ENCODE measurements at places on chromosomes 5 and 9.

GRCh38 chr9:80376180-80376579, 804.4 kb downstream of the TLE4 start:
- DNase-seq: no peak

GRCh38 chr5:146903789-146904188, 25.2 kb upstream of the PPP2R2B start:
- no peak for DNase-seq

GRCh38 chr5:136190091-136190720, 2.8 kb downstream of the SMIM32 start:
- no peak for DNase-seq

DNA sequence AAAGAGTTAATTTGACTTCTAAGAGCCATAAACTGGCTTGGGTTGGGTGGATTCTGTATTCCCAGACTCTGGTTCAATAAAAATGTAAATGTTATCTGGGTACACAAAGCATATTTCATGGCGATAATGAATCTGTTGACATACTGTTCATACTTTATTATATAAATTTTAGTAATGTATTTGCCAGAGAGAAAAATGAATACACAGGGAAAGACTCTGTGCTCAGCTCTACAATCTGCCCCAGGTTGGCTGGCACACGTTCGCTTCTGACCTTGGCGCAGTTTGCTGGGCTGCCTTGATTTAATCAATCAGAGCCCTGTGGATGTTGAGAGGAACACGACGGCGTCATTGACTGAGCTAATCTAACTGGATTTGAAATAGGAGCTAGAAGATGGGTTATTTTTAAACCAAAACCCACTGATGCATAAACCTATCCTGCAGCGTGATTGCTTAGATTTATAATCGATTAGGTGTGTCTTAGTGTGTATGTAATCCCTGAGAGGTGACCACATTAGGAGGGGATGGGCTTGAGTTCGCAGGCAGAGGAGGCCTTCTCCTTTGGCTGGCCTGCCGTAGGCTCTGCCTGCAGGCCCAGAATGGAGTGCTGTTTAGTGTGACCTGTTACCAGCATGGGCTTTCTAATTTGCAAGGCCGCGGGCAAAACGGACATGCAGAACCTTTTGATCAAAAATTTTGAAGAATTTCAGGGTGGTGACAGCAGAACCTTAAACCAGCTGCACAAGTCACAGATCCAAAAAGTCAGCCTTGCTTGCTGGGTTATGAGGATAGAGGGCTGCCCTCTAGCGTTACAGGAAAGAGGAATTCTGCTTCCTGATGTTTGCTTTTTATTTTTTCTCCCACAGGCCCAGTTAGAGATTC, 3.9 kb upstream of the ADCY2 start:
- DNase-seq: peak; percentile 37

DNA sequence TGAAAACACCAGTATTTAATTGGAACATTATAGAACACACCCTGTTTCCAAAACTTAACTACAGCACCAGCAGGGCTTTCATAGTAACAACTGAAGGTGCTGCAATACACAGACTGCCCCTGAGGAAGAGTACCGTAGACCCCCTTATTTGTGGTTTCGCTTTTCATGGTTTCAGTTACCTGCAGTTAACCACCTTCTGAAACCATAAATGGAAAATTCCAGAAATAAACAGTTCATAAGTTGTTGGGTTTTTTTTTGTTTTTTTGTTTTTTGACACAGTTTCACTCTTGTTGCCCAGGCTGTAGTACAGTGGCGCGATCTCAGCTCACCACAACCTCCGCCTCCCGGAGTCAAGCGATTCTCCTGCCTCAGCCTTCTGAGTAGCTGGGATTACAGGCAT, 9.5 kb upstream of the GLDC start:
- no peak for DNase-seq

DNA sequence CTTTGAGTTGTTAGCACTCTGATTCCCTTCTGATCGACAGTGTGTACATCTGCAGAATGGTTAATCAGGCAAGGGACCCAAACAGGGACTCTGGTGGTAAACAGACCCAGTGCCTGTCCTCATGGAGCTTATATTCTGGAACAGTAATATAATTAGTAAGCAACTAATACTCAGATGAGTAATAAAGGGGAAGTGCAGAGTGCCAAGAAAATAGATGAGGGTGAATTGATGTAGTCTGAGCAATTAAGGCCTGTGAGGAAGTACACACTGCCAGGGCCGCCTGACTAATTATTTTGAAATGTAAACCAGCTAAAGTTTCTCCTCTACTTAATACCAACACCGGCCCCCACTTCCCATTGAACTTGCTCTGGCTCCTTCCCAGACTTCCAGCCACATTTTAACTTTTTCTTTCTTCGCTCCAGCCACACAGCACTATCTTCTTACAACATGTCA, 4.2 kb downstream of the DHX29 start:
- DNase-seq: no peak

GRCh38 chr9:84736081-84736480, 66.6 kb downstream of the NTRK2 start:
- no peak for DNase-seq

DNA sequence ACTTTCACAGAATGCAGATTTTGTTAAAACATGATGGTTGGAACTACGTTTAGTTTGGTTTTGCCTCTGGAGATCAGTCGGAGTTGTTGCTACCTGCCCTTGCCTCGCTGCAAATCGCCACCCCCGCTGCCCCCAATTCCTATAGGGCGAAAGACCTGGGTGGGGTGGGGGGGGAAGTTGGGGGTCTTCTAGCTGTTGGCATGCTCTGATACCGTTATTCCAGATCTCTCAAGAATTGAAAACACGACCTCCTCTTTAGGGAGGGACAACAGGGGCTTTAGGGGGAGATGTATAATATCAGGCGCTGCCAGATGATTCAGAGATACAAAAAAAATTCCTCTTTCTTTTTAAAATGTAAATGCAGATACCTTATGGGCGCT, 36.4 kb upstream of the NFIB start:
- DNase-seq: no peak

GRCh38 chr9:134751622-134752021, 110.0 kb downstream of the COL5A1 start:
- DNase-seq: no peak

DNA sequence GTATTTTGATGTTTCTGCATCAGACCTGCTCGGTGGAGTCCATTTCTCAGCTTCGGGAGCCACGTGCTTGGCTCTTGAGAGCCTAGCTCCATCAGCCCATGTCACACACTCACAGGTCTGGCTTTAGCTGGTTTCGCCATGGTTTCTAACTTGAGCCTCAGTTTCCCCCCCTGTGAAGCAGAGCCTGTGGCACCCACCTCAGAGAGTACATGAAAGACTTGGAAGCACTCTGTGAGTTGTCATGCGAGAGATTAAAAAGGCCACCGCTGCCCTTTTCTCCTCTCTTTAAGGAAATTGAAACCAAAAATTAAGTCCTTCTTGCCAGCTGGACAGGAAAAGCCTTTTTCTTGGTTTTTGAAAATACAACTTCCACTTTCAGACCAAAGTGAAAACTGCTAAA, 8.8 kb downstream of the TENT4A start:
- DNase-seq: no peak

DNA sequence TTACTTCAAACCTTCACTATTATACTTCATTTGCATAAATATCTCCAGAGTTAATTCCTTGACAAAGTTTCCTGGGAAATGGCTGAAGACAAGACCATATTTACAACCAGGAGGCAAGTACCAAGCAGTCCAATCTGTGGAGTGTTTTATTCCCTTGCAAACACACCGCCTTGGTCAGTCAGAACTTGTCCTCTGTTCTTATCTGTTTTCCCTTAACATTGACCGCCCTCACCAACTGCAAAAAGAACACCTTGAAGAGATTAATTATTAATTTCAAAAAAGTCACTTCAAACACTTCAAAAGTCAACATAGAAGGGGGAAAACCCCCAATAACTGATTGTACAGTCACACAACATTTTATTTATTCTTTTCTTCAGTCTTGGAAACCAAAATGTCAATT, 269.0 kb upstream of the RGMB start:
- DNase-seq: no peak

- no peak for DNase-seq
Measured at GRCh38 chr9:6921315-6921714, 163.5 kb downstream of the KDM4C start.

DNA sequence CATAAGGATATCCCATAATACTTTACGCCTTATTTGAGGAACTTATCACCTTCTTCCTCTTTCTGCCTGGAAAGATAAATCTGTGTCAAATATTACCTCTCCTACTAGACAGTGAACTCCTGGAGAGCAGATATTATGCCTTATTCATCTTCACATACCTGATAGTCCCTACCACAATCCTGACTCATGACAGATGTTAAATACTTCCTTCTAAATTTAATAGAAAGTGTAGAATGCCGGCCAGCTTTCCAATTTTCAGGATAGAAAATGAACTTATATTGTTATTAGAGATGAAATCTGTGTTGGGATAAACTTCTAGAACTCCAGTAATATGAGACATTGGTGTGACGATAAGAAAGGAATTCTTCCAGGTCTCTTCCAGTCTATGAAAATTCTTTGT, 89.0 kb downstream of the GCNT4 start:
- DNase-seq: no peak

DNA sequence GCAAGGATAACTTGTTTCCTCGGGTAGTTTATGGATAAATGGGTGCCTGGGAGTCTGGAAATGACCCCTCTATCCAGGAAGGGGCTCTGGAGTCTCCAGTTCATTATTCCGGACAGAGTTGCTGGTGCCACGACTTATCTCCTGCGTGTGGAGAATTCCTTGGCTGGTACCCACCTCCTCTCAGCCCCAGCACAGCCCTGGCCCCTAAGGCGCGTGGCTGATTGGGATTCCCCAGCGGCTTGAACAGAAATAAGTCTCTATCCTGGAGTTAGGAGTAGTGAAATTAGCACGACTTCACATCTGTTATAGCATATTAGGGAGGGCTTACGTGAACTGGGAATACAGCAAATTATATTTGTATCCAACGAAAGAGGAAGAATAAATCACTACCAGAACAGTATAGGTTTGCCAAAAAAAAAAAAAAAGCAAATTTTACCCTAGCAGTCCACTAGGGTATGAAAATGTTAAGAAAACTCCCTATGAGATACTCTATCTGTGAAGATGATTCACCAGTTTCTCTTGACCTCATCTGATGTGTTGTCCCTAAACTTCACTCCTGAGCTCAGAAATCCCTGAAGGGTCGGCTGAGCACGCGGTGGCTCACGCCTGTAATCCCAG, 172.5 kb upstream of the OTULINL start:
- no peak for DNase-seq

- DNase-seq: no peak
Measured at GRCh38 chr5:20088361-20088760, 100.4 kb upstream of the CDH18 start.

DNA sequence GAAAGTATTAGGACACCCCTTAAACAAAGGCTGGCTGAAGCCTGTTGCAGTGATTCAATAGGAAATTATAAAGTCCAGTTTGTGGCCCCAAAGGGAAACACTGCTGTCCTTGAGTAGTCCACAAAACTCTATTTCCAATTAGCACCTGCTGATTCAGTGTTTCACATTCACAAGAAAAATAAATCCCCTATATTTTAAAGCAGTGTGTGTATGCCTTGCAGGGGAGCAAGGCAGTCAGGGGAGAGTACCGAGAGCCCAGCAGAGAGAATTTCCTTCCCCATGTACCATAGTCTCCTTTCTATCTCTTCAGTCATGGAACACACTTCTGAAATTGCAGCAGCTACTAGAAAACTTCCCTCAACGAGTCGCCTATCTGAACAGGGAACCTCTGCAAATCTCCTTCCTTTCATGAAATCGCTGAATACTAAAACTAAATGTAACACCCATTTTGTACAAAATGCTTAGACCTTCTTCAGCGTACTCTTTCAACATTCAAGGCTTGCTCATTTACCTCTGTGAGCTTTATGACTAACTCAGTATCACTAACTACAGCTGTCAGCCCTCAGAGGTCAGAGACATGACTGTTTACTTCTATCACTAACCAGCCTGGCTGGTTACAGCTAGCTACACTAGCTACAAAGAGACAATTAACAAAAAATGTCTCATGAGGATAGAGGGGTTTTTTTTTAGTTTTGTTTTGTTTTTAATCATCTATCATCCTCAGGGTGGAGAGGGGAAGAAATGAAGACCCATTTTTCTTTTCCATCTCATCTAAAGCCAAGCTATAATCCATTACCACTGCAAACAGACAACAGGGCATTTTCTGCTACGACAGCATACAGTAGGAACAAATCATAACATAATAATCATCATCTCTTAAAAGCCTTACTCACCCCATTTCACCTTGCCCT, 188.7 kb downstream of the EBF1 start:
- no peak for DNase-seq

DNA sequence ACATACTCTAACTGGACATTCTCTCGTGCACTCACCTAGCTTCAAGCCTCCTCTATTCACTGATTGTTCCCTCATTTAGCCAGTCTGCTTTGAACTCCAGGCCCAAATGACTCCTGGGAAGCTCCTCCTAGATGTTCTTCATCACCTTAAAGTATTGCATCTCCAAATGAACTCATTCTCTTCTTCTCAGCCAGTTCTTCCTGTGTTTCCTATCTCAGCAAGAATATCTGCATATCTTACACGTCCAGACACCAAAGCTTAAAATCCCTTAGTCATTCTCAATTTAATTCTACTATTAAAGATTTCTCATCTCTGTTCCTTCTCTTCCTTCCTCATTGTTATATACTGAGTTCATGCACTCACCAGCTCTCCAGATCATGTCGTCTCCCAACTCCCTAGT, 118.6 kb upstream of the DAB2 start:
- no peak for DNase-seq

GRCh38 chr9:13076616-13077015, 202.9 kb downstream of the MPDZ start:
- no peak for DNase-seq

DNA sequence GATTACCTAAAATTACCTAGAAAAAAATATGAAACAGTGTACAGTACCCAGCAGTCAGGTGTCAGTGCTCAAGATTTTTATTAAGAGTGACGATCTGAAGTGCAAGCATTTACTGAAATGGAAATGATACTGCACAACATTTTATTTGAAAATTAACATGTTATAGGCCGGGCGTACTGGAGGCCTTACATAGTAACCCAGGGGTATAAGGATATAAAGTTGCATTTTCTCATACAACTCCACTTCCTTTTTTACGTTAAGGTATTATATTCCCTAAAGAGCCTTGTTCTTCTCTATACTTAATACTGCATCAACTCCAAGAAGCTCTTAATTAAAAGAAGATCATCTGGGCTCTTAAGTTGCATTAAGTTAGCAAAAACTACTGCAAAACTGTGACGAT, 3.3 kb downstream of the MAT2B start:
- no peak for DNase-seq

DNA sequence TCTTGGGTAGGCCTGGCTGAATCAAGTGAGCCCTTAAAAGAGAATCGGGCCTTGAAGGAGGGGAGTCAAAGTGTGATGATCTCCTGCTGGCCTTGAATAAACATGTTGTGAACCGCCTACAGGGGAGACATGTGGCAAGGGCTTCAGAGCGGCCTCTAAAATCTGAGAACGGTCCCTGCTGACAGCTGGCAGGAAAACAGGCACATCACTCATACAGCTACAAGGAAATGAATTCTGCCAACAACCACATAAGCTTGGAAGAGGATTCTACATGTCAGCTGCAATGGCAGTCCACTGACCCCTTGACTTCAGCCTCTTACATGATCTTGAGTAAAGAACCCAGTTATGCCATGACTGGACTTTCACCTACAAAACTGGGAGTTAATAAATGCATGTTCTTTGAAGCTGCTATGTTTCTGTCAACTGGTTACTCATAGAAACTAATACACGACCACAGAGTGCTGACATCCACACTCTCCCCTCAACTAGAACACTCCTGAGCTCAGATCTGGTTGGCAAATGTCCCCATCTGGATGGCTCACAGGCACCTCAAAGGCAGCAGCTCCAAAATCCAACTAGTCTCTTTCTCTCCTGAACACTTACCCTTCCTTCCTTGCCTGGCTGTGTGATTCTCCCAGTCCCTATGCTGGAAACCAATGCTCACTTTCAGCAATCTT, 333.1 kb downstream of the ASTN2 start:
- DNase-seq: no peak
